ENCODE measurements at places on chromosomes 12 and 14.

DNA sequence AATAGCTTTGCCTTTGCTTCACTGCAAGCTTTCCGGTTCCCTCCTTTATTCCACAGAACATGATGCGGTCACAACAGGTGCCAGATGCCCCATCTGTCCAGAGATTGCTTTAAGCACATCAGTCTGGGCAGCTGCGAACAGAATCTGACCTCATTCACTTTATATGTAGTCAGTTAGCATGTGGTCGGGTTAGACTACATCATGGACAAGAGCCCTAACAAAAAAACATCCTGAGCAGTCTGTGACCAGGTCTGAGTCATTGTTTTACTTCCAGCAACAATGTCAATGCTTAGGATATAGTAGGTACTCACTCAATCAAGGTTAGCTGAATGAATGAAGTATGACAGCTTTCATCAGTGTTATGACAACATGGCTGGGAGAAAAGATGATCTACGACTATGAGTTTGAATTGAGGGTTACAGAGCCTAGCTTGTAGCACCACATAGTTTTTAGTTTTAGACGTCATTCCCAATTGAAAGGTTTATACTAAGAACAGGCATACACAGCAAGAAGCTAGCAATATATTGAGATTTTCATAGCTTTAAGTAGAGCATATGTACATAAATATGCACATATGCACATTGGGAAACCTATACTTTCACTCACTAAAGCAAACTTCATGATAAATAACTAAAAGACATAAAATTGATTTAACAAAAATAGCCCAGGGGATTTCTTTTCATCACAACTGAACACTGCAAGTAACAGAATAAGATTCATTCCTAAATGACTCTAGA is 64.2 kb upstream of the TMCC3 start:
- DNase-seq, result no peak

GRCh38 chr14:88834883-88835431 is 10.5 kb downstream of the TTC8 start:
- DNase-seq, result no peak

GRCh38 chr12:21912318-21912717 is 28.9 kb downstream of the ABCC9 start:
- DNase-seq, result no peak

DNA sequence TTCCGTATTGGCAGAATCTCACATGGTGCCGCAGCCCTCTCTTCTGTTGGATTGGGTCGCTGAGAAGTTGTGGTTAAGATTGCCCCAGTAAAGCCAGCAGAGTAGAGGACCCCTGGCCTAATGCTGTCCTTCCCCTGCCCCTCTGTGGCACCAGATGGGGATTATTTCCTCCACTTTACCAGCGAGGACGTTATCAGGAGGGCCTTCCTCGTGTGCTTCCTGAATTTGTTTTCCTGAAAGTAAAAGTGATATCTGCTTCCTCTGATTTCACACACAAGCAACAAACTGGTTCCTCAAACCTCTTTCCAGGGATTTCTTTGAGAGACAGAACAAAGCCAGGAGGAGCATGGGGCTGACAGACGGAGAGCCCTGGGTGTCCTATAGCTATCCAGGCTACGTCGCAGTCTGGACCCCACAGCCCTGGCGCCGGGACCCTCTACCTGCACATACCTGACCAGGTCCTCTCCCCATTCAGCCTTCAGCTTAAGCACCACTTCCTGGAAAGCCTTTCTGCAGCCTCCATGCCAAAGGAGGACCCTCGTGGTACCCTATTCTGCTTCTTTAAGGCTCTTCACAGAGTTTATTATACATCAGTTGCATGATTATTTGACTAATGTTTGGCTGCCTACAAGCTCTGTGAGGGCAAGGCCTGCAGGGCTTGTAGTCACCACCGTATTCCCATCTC is 314.8 kb upstream of the FKBP4 start:
- no peak for DNase-seq

DNA sequence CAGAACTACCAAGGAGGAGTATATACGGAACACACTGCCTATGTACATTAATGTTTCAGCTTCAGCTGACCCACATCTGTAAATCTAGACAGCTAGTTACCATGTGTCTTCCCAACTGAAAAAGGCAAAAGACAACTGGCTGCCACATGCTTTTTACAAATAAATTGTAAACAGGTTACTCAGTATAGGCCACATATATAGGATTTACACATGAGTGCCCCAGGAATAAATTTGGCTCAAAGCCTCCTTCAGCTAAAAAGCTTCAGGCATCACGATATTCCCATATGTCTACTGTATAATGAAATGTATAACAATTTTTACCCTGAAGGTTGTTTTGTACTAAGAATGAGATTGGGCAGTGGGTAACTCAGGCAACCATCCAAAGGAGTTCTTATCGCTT is 175.9 kb upstream of the BMP4 start:
- no peak for DNase-seq

DNA sequence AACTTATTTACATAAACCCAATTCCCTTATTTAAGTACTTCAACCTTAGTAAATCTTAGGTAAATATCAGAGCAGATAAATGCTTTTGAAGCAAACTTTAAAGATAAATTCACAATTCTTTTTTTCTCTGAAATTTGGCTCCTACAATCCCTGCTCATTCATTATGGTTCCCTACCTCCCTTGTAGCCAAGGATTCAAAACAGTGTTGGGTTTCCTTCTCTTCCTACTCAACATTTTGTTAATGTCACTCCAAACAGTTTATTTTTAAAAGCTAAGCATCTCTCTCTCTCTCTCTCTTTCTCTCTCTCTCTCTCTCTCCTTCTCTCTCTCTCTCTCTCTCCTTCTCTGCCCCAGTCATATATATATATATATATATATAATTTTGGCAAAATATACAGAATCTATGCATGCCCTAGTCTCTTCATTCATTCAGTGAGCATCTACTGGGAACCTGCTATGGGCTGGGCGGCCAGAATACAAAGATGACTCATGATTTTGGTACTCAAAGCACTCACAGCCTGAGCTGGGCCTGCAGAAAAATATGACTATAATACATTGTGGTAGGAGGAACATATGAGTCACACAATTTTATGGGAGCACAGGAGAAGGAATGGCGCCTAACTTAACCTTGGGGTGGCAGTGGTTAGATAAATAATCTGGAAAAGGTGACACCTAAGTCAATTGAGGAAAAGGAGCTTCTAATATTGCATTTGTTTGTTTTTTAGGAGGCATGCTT is 123.7 kb upstream of the DHRS4 start:
- DNase-seq, result no peak

DNA sequence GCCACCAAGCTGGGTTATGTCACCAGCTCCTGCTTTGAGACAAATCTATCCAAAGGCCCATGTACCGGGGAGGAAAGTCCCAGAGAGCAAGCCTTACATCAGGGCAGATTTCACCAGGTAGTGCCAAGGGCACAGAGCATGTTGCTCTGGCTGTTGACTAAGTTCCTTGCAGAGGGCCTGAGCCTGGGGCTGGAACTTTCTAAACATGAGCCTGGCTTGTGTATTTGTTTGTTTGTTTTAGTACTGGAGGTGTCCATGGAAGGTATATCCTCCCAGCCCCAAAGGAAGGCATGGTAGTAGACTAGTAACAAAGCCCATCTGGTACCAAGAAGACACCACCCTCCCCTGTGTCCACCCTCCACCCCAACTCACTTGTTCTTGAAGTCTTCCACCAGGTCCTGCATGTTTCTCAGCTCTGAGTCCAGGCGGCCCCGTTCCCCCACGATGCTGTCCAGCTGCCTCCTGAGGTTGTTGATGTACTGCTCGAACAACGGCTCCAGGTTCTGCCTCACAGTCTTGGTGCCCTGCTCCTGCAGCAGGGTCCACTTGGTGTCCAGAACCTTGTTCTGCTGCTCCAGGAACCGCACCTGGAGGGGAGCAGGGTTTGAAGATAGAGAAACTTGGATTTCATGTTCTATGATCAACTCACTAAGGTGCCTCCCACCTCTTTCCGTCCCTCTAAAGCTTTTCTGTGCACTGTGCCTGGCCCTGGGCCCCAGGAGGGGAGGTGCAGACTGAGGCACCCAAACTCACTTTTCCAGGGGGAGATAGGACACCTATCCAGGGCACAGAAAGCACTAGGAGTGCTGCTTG is 1.4 kb downstream of the KRT5 start:
- no peak for DNase-seq

DNA sequence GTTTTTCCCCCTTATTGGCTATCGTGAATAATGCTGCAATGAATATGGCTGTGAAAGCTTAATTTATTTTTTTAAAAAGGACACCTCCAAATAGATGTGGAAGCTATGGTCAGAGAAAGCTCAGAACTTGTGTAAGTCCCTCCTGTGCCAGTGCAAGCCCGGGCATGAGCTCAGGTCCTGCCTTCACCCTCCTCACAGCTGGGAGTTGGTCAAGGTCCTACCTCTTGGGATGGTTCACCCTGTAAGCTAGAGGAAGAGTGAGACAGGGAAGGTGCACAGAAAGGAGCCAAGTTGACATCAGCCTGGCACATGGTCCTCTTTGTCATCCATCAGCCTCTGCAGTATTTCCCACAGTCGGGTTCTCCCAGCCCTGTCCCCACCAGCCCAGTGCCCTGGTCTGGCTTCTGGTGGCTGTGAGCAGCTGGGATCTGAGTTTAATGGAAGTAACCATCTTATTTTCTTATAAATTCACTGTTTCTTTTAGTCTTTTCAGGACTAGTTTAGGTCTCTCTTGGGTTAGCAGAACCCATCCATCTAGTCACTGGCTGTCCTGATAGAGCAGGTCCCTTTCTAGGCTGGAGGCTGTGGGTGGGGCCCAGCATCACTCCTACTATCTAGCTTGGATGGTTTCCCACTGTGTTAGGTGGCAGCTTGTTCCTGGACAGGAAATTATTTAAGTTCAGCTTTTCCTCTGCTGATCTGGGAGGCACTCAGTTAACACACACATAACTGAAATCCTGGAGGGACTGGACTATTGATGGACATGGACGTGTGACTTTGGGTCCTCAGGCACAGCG is 11.8 kb upstream of the PLEKHG3 start:
- DNase-seq, result peak; percentile 17

DNA sequence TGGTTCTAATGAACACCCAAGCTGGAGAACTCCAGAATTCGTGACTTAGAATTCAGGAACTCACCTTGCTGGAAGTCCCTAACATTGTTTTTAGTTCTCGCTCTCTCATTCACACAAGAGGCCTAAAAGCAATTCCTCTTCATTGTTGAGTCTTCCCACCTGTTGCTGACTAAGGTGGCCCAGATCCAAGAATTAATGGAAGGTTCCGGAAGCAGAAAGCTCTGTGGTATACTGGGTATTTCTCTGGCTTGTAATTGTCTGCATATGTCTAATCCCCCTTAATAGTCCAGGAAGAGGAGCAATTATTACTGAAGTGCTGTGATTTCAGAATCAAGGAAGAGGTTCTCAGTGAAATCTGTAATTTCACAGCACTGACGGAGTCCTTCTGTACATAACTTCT is 31.4 kb downstream of the TMEM233 start:
- no peak for DNase-seq

- no peak for DNase-seq
Measured at GRCh38 chr14:51398898-51399297, 158.9 kb downstream of the TMX1 start.

GRCh38 chr12:105654606-105655005 is 324.1 kb downstream of the C12orf75 start:
- DNase-seq, result no peak

GRCh38 chr14:72686101-72686500 is 207.8 kb downstream of the DPF3 start:
- DNase-seq, result no peak

- no peak for DNase-seq
Measured at GRCh38 chr14:83548061-83548839, 1981.7 kb upstream of the FLRT2 start.

DNA sequence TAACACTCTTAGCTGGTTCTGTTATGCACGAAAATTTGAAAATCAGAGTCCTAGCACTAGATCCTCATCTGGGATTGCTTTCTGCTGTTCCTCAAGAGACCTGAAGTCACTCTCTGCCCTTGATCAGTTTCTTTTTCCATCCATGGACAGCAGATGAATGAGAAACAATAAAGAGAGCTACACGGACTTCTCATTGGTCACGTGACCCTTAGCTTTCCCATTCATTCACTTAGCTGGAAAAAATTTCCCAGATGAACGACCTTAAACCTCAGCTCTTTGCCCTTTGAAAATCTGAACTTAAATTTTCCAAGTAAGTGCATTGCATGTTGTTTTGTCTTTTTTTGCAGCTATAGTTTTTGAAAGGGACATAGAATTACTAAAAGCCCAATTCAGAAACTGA is 27.2 kb upstream of the RGS6 start:
- no peak for DNase-seq

Data from dorsolateral prefrontal cortex (tissue), 122 donors.